Psoas muscle (tissue), 8 donors: ENCODE measurements at places on chromosomes 3 and 15. TPM values are rescaled to one million over a fixed set of nuclear protein-coding genes. Genes with fewer than 3 reads are reported as not detected.

The C3orf85 gene
- total RNA-seq, result not detected

DNA sequence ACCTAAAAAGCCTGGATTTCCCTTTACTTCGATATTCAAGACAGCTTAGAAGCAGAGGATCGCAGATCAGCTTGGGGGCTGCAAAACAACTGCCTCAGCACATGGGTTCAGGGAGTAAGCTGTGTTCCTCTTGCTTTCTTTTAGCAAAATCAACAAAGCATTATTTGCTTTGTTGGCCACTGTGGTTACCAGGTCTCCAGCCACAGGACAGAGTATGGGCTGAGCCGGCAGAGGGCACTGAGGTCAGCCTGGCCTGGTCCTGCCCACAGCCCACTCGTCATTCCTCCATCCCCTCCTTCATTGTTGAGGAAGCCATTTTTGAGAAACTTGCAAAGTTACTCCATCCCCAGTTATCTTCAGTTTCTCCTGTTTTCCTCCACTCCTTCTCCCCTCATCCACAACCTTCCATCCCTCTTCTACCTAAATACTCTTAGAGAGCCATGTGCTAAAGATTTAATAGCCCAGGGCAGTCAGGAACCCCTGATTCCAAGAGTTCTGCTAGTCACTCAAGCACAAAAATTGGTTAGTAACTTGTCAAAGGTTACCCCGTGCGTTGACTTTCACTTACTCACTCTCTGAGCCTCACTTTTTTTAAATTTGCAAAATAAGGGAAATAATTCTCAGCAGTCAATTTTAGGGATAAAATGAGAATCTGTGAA is 60.0 kb upstream of the HES1 start:
- H3K4me1 ChIP-seq, result peaks cover 7% of the 10 kb centered on the region
- no peak overlapping the region for H3K4me3 ChIP-seq
- no peak overlapping the region for H3K27ac ChIP-seq
- H3K27me3 ChIP-seq, result no peaks in the 10 kb centered on the region

GRCh38 chr15:89383365-89384175 is 48.9 kb upstream of the POLG start:
- H3K27ac ChIP-seq, result no peak overlapping the region
- H3K27me3 ChIP-seq, result no peaks in the 10 kb centered on the region
- H3K36me3 ChIP-seq, result no peaks in the 10 kb centered on the region
- DNase-seq, result no peak

- no peak for DNase-seq
- H3K4me3 ChIP-seq, result no peak overlapping the region
- no peaks in the 10 kb centered on the region for H3K27me3 ChIP-seq
- no peaks in the 10 kb centered on the region for H3K36me3 ChIP-seq
- H3K4me1 ChIP-seq, result peaks cover 16% of the 10 kb centered on the region
Measured at GRCh38 chr3:194828116-194828515, 142.4 kb downstream of the FAM43A start.

- no peaks in the 10 kb centered on the region for H3K27me3 ChIP-seq
- H3K4me1 ChIP-seq, result peaks cover 44% of the 10 kb centered on the region
- DNase-seq, result no peak
Measured at GRCh38 chr3:14423197-14423743, 20.9 kb downstream of the SLC6A6 start.

DNA sequence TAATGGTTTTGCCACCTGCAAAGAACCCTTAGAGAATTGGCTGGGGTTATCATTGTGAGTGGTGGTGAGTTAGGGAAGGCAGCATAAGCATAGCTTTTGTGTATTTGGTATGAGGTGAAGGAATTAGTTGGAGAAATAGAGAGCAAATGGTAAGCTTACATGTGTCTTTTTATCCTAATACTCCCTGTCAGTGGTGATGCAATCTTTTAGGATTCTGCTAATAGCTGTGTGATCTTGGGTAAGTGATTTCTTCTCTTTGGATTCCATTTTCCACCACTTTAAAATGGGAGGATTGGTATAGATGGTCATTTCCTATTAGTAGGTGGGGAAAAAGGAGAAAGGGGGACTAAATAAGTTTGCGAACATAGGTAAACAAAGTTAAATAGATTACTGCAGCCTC is 30.9 kb downstream of the PIAS1 start:
- peaks cover 19% of the 10 kb centered on the region for H3K36me3 ChIP-seq
- H3K4me3 ChIP-seq, result no peak overlapping the region
- peaks cover 57% of the 10 kb centered on the region for H3K4me1 ChIP-seq
- DNase-seq, result no peak
- no peaks in the 10 kb centered on the region for H3K27me3 ChIP-seq
- no peak overlapping the region for H3K27ac ChIP-seq
